ENCODE measurements at places on chromosomes 2 and 18.

- no peak for DNase-seq
Measured at GRCh38 chr18:697800-698199, 14.6 kb downstream of the ENOSF1 start.

- no peak for DNase-seq
Measured at GRCh38 chr2:190459881-190460280, 51.7 kb downstream of the MFSD6 start.

- DNase-seq = no peak
Measured at GRCh38 chr2:141384676-141385075, 746.1 kb downstream of the LRP1B start.

DNA sequence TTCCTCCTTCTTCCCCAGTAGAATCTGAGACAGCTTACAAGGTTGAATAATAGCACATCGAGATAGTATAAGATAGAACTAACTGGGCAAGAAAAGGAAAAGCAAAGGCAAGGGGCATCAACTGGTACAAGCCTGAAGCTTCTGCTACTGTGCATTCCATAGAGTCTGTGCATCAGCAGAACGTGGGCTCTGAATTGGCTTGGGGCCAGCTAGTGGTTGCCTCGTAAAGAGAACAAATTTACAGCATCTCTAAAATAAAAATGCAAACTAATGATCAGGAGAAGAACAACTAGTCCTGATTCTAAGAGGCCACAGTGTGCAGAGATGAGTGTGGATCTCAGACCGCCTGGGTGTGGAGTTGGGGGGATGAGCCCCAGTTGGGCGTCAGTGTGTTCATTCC lies 36.6 kb downstream of the UPP2 start:
- no peak for DNase-seq

DNA sequence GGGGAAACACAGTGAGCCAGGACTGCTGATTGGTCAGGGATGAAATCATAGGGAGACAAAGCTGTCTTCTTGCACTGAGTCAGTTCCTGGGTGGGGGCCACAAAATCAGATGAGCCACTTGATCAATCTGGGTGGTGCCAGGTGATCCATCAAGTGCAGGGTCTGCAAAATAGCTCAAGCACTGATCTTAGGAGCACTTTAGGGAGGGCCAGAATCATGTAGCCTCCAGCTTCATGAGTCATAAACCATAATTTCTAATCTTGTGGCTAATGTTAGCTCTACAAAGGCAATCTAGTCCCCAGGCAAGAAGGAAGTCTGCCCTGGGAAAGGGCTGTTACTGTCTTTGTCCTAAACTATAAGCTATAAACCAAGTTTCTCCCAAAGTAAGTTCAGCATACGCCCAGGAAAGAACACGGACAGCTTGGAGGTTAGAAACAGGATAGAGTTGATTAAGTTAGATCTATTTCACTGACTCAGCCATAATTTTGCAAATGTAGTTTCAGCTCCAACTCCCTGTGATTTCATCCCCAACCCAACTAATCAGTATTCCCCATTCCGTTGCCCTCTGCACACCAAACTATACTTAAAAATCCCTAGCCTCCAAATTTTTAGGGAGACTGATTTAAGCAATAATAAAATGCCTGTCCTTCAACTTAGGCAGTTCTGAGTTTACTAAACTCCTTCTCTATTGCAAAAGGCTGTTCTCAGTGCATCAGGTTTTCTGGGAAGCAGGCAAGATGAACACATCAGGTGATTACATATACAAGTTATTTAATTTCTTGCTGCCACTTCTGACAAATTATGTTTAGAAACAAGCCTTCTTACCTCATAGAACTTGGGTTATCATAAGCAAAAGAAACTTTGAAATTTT lies 226.9 kb upstream of the SPOPL start:
- DNase-seq = no peak

GRCh38 chr2:64461271-64462058 lies 7.5 kb downstream of the LGALSL start:
- DNase-seq = no peak

DNA sequence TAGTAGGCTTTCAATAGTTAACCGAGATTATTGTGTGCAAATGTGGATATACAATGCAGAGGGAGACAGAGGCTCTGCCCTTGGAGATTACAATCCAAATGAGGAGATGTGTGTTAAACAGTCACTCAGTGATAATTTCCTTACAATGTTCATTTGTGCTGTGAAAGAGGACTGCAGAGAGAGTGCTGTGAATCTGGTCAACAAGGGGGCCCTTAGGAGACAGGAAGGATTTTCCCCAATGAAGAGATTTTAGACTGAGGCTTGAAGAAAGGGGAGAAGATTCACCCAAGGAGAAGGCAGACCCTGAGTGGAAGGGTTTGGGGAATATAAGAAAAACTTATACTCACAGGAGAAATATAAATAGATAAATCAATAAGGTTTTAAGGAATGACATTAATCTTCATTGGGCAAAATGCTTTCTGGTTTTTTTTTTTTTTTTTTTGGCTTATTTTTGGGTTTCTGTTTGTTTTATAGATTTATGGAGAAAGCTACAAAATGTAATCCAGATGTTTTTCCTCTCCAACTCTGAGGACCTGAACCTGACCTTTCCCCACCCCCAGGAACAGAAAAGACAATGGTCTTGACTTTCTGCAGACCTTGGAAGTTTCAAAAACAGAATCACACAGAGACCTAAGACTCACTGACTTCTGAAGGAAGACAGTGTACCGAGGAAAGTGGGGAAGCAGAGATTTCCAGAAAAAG lies 151.3 kb upstream of the SERPINE2 start:
- DNase-seq = no peak

GRCh38 chr2:30465171-30465545 lies 18.1 kb downstream of the LCLAT1 start:
- DNase-seq = no peak

DNA sequence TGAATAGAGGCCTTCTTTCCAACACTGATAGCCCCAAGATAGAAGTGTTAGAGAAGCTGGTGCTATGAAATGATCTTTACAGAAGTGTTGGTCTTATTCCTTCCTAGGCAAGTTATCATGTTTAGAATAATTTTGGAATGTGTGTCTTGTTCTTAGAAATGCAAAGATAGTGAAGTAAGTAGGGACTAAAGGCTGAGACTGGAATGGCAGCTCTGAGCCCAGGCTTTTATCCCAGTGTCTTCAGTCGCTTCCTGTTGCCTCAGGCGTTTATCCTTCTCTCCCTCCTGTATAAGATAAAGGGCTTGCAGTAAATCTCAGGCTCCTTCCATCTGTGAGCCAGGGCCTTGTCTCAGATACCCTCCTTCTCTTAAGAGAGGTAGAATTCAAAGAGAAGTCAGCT lies 218.1 kb downstream of the TPGS2 start:
- no peak for DNase-seq

DNA sequence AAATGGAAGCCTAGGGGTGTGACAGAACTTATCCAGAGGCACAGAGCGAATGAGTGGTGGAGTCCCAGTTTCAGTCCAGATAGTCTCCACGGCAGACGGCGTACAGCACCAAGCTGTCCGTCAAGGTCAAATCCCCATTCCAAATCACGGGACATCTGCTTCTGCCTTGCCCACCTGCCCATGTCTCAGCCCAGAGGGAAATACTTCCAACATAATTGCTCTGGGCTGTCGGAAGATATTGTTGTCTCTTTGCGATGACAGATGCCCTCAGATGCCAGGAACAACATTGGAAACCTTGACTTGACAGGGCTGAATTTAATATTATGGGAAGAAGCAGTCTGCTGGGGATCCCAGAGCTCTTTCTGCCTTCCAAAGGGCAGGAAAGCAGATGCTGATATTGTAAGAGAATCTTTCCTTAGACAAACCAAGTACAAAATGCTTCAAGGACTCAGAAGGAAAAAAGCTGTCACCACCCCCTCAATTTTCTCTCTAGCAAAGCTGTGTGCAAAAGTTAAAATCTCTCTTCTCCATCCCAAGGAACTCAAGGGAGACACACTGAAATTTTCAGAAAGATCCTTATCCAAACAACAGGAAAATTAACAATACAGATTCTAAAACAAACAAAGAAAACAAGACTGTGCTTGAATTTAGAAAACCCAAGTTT lies 364.0 kb downstream of the LRATD1 start:
- DNase-seq = no peak
